Endothelial cell of umbilical vein (primary cell): ENCODE measurements at places on chromosomes 2 and 18.

GRCh38 chr2:48330430-48330829 is 199.5 kb upstream of the STON1 start:
- H3K27ac ChIP-seq = no peak overlapping the region
- H3K36me3 ChIP-seq = no peaks in the 10 kb centered on the region
- H3K27me3 ChIP-seq = no peaks in the 10 kb centered on the region
- H3K4me3 ChIP-seq = no peak overlapping the region

- peaks cover 8% of the 10 kb centered on the region for H3K4me1 ChIP-seq
- DNase-seq = no peak
- no peak overlapping the region for H3K27ac ChIP-seq
These were observed 220.8 kb upstream of the GALNT5 start for GRCh38 chr2:157036726-157037125.

DNA sequence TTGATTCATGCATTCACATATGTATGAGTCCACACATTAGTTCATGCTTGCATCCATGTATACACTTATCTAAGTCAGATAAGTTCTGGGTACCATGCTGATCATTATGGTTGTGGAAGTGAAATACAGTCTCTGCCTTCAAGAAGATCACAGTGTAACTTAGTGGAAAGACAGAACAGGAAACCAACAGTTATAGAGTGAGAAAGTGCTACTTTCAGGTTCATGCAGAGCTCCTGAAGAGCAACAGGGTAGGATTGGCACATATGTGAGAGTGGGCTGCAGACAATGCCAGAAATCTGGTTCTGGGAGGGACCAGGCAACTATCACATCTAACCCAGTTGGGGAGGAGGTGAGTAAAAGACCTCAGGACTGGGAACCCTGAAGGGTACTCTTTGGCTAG is 35.4 kb upstream of the PGAP1 start:
- H3K4me1 ChIP-seq = peaks cover 17% of the 10 kb centered on the region
- no peak for DNase-seq
- no peak overlapping the region for H3K4me3 ChIP-seq
- no peaks in the 10 kb centered on the region for H3K27me3 ChIP-seq
- no peak overlapping the region for H3K27ac ChIP-seq

DNA sequence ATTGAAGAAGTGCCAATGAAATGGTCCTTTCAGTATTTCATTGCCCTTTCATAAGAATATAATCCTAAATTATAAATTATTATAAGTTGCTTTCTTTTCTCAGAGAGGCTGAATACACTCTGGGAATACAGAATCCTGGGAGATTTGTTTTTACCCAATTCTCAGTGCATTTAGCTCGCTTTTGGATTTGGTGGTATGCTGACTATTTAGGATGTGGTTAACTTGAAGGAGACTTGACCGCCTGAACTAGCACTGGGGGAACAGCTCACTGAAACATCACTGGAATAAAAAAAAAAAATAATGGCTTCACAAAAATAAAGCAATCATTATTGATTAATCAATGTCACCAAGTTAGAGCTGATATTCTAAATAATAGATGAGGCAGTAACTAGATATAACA is 10.2 kb downstream of the TNFAIP6 start:
- no peaks in the 10 kb centered on the region for H3K36me3 ChIP-seq
- no peaks in the 10 kb centered on the region for H3K4me1 ChIP-seq
- H3K27me3 ChIP-seq = no peaks in the 10 kb centered on the region
- no peak overlapping the region for H3K4me3 ChIP-seq
- no peak overlapping the region for H3K27ac ChIP-seq

DNA sequence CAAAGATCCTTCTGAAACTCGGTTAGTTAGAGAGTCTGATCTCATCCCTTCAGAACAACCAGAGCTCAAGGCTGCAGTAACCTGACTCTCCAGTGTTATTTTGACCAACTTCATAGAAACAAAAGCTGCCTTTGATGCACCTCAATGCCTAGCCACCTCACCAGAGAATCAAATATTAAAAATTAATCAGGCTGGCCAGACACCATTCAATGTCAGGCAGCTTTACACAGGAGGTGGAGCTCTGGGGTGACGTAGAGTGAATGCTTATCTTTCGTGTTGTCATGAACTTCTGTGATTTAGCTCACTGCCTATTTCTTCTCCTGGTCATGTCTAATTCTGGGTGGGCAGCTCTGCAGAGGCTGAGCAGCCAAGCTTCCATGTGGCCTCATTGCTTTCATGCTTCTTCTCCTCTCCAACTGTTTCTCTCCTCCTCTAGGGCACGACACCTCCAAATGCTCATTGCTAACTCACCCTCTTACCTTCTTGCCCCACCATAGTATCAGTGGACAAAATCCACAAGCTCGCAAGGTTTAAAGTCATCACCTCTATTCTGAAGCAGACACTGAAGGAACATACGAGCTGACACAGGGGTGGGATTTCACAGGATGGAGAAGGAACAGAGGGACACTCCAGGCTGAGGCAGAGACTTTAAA is 39.4 kb downstream of the AAK1 start:
- H3K27me3 ChIP-seq = no peaks in the 10 kb centered on the region
- no peak for DNase-seq
- H3K4me1 ChIP-seq = peaks cover 6% of the 10 kb centered on the region
- no peak overlapping the region for H3K4me3 ChIP-seq
- H3K36me3 ChIP-seq = no peaks in the 10 kb centered on the region

- H3K27me3 ChIP-seq = peaks cover 37% of the 10 kb centered on the region
- H3K4me1 ChIP-seq = peaks cover 11% of the 10 kb centered on the region
- no peak overlapping the region for H3K27ac ChIP-seq
- no peaks in the 10 kb centered on the region for H3K36me3 ChIP-seq
- H3K4me3 ChIP-seq = no peak overlapping the region
These were observed 27.8 kb upstream of the MLPH start for GRCh38 chr2:237459226-237459625.

DNA sequence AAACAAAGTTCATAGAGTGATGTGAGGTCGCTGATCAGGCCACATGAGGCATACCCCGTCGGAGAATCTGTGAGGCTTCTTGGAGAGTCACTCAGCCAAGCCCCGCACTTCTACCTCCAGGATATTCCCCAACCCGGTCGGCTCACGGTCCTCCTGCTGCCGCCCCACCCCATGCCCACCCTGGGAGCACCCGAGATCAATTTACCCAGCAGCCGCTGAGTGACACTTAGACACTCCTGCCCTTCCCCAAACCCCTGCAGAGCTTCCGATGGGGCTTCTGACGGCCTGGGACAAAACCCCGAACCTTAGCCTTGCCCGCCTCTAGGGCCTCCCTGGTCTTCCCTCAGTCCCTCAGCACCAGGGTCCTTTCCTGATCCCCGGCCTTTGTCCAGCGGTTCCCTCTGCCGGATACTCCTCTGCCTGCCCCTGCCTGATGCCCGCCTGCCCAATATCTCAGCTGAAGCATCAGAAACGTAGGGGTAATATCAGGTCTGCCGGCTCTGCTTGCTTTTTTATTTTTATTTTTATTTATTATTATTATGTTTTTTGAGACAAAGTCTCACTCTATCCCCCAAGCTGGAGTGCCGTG is 18.9 kb upstream of the OTOS start:
- no peaks in the 10 kb centered on the region for H3K36me3 ChIP-seq
- no peaks in the 10 kb centered on the region for H3K27me3 ChIP-seq
- H3K4me1 ChIP-seq = no peaks in the 10 kb centered on the region
- no peak overlapping the region for H3K27ac ChIP-seq

DNA sequence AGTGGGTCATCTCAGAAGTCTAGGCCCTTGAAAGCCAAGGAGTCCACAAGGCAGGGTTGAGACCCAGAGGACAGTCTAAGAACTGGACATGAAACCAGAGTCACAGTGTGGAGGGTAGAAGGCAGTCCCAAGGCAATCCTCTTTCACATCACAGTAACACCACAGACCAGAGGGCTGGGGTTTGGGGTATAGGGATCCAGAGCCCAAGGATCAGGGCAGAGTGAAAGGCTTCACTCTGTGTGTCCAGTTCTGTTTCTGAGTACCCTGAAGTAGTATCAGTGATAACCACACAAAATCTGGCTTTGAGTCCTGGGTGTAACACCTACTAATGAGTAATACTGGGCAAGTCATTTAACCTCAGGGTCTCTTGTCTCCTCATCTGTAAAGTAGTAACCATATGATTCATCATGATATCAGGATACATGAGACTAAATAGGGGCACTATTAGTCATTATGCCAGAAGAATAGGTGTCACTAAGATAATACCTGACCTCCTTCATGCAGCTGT is 91.0 kb downstream of the ICA1L start:
- H3K27ac ChIP-seq = no peak overlapping the region
- no peaks in the 10 kb centered on the region for H3K27me3 ChIP-seq

- no peak for DNase-seq
- peaks cover 2% of the 10 kb centered on the region for H3K27me3 ChIP-seq
- no peak overlapping the region for H3K27ac ChIP-seq
- H3K4me1 ChIP-seq = no peaks in the 10 kb centered on the region
- no peak overlapping the region for H3K4me3 ChIP-seq
These were observed 5.7 kb downstream of the AMER3 start for GRCh38 chr2:130760754-130761751.

GRCh38 chr2:190354003-190354690 is 10.8 kb downstream of the INPP1 start:
- no peaks in the 10 kb centered on the region for H3K4me1 ChIP-seq
- no peak overlapping the region for H3K27ac ChIP-seq
- no peaks in the 10 kb centered on the region for H3K27me3 ChIP-seq
- no peak overlapping the region for H3K4me3 ChIP-seq
- no peaks in the 10 kb centered on the region for H3K36me3 ChIP-seq
- DNase-seq = no peak

- no peak overlapping the region for H3K27ac ChIP-seq
- no peaks in the 10 kb centered on the region for H3K36me3 ChIP-seq
- no peaks in the 10 kb centered on the region for H3K27me3 ChIP-seq
- H3K4me3 ChIP-seq = no peak overlapping the region
These were observed 42.6 kb upstream of the ASXL2 start for GRCh38 chr2:25920786-25921415.

GRCh38 chr2:160741271-160741670 is 247.7 kb upstream of the RBMS1 start:
- DNase-seq = no peak
- no peak overlapping the region for H3K27ac ChIP-seq
- no peaks in the 10 kb centered on the region for H3K27me3 ChIP-seq

- H3K4me3 ChIP-seq = no peak overlapping the region
- H3K4me1 ChIP-seq = peaks cover 12% of the 10 kb centered on the region
- DNase-seq = no peak
- no peaks in the 10 kb centered on the region for H3K36me3 ChIP-seq
- H3K27me3 ChIP-seq = no peaks in the 10 kb centered on the region
These were observed 36.5 kb upstream of the GLS start for GRCh38 chr2:190843890-190844699.

GRCh38 chr18:6714010-6714409 is 15.5 kb upstream of the ARHGAP28 start:
- no peak for DNase-seq
- no peaks in the 10 kb centered on the region for H3K4me1 ChIP-seq
- no peak overlapping the region for H3K4me3 ChIP-seq
- H3K27me3 ChIP-seq = no peaks in the 10 kb centered on the region

- no peak for DNase-seq
- H3K27me3 ChIP-seq = no peaks in the 10 kb centered on the region
- H3K27ac ChIP-seq = no peak overlapping the region
These were observed 1550.2 kb downstream of the LRP1B start for GRCh38 chr2:140580532-140581151.

- H3K27ac ChIP-seq = no peak overlapping the region
- no peak overlapping the region for H3K4me3 ChIP-seq
These were observed 303.2 kb upstream of the UBE2E3 start for GRCh38 chr2:180677200-180677599.

DNA sequence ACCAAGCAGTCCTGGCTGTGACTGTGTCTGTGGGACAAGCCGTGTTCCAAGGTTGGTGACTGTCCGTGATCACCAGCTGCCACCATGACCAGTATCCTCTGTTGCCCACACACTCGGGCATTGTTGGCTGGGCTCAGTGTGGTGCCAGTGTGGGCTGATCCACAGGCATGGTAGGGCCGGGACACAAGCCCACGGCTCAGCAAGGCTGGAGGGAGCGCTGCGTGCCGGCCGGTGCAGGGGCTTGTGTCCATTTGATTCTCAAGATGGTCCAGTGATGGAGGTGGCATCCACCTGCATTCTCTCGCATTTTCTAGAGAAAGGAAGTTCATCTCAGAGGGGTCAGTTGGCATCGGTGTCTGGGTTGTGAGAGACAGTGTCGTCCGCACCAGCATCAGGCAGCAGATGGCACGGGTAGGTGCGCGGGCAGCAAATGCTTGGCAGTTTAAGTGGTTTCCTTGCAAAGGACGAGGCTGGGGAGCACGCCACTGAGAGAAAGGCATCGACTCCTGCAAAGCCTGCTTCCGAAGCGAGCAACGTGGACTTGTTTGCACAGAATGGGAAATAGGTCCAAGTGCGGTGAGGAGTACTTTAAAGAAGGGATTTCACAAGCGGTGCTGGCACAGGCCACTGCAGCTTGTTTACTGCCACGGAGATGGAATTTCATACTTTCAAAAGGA is 20.9 kb downstream of the TWIST2 start:
- H3K27me3 ChIP-seq = no peaks in the 10 kb centered on the region
- H3K36me3 ChIP-seq = no peaks in the 10 kb centered on the region
- H3K4me3 ChIP-seq = no peak overlapping the region
- no peak for DNase-seq
- H3K4me1 ChIP-seq = peaks cover 15% of the 10 kb centered on the region

DNA sequence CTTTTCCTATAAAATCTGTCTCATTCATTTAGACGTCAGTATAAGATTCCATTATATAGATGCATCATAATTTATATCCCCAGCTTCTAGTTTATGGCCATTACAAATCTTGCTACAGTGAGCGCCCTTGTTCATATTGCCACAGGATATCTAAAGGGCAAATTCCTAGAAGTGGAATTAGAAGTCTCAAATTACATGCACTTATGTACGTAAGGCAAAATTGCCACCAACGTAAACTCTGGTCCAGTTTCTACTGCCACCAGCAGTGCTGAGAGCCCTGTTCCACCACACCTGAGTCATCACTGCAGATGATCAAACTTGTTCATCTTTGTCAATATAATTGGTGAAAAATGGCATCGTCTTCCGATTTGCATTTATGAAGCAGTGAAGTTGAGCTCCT is 90.9 kb upstream of the ID2 start:
- H3K27me3 ChIP-seq = no peaks in the 10 kb centered on the region
- no peak overlapping the region for H3K27ac ChIP-seq
- no peaks in the 10 kb centered on the region for H3K36me3 ChIP-seq
- no peak overlapping the region for H3K4me3 ChIP-seq
- no peaks in the 10 kb centered on the region for H3K4me1 ChIP-seq

GRCh38 chr2:3422161-3422779 is 42.8 kb downstream of the TRAPPC12 start:
- H3K27me3 ChIP-seq = no peaks in the 10 kb centered on the region
- no peak overlapping the region for H3K27ac ChIP-seq
- DNase-seq = no peak

- peak; percentile 2 for DNase-seq
- H3K4me3 ChIP-seq = no peak overlapping the region
- peaks cover 8% of the 10 kb centered on the region for H3K4me1 ChIP-seq
These were observed 1343.5 kb downstream of the SUCLG1 start for GRCh38 chr2:83115606-83116005.

DNA sequence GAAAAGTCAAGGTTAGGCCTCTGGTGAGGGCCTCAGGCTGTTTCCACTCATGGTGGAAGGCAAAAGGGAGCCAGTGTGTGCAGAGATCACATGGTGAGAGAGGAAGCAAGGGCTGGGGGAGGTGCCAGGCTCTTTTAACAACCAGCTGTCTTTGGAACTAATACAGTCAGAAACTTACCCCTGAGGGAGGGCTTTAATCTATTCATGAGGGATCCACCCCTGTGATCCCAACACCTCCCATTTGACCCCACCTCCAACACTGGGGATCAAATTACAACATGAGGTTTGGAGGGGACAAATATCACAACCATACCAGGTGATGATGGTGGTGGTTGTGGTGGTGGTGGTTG is 10.9 kb downstream of the POLI start:
- no peak overlapping the region for H3K27ac ChIP-seq
- no peak for DNase-seq
- peaks cover 2% of the 10 kb centered on the region for H3K4me1 ChIP-seq

GRCh38 chr2:195105581-195105980 is 551.4 kb upstream of the SLC39A10 start:
- DNase-seq = no peak
- H3K4me3 ChIP-seq = no peak overlapping the region
- no peaks in the 10 kb centered on the region for H3K4me1 ChIP-seq
- no peak overlapping the region for H3K27ac ChIP-seq
